Endothelial cell of umbilical vein (primary cell): ENCODE measurements at places on chromosomes 12 and 14. TPM values are rescaled to one million over a fixed set of nuclear protein-coding genes. Genes with fewer than 3 reads are reported as not detected.
A peak's percentile ranks its signal among the peaks of the same experiment; 100 is the strongest.

GRCh38 chr14:42316693-42317092 is 710.0 kb downstream of the LRFN5 start:
- H3K36me3 ChIP-seq, result no peaks in the 10 kb centered on the region
- no peak overlapping the region for H3K27ac ChIP-seq
- H3K4me3 ChIP-seq, result no peak overlapping the region
- DNase-seq, result no peak

DNA sequence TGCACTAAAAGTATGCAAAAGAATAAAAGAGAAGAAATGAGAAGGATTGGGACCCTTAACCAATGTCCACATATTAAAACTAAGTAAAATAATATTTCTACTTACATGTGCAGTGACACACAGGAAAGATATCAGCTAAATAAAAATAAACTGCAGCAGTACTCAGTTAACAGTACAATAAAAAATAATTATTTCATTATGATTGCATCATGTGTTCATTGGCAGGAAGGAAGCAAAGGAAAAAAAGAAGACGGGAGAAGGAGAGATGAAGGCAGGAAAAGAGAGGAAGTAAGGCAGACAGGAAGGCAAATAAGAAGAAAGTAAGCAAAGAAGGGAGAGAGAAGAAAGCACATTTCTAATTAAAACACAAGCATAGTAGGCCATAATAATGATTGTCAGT is 33.0 kb downstream of the RASSF9 start:
- peaks cover 8% of the 10 kb centered on the region for H3K4me1 ChIP-seq
- no peak overlapping the region for H3K27ac ChIP-seq
- H3K36me3 ChIP-seq, result no peaks in the 10 kb centered on the region
- peak; percentile 24 for DNase-seq

- no peak overlapping the region for H3K27ac ChIP-seq
- no peaks in the 10 kb centered on the region for H3K4me1 ChIP-seq
- H3K27me3 ChIP-seq, result peaks cover 8% of the 10 kb centered on the region
- no peaks in the 10 kb centered on the region for H3K36me3 ChIP-seq
Measured at GRCh38 chr14:76125511-76125910, 26.2 kb upstream of the GPATCH2L start.

- no peak overlapping the region for H3K4me3 ChIP-seq
- no peak overlapping the region for H3K27ac ChIP-seq
- peaks cover 100% of the 10 kb centered on the region for H3K27me3 ChIP-seq
- no peaks in the 10 kb centered on the region for H3K36me3 ChIP-seq
- no peaks in the 10 kb centered on the region for H3K4me1 ChIP-seq
Measured at GRCh38 chr14:36654794-36655381, 6.8 kb upstream of the PAX9 start.

GRCh38 chr12:23376238-23376637 is 573.2 kb downstream of the SOX5 start:
- no peaks in the 10 kb centered on the region for H3K4me1 ChIP-seq
- DNase-seq, result peak; percentile 12
- no peak overlapping the region for H3K4me3 ChIP-seq
- no peak overlapping the region for H3K27ac ChIP-seq

- no peak overlapping the region for H3K27ac ChIP-seq
- no peaks in the 10 kb centered on the region for H3K27me3 ChIP-seq
- H3K4me3 ChIP-seq, result no peak overlapping the region
- no peaks in the 10 kb centered on the region for H3K36me3 ChIP-seq
- DNase-seq, result no peak
Measured at GRCh38 chr14:43165651-43166050, 1341.4 kb downstream of the FSCB start.

- no peak overlapping the region for H3K4me3 ChIP-seq
- DNase-seq, result no peak
- H3K36me3 ChIP-seq, result no peaks in the 10 kb centered on the region
- H3K27me3 ChIP-seq, result peaks cover 68% of the 10 kb centered on the region
Measured at GRCh38 chr14:28764257-28765160, 2.1 kb upstream of the FOXG1 start.

GRCh38 chr14:47277703-47278102 is 397.7 kb downstream of the MDGA2 start:
- H3K27me3 ChIP-seq, result no peaks in the 10 kb centered on the region
- no peak overlapping the region for H3K27ac ChIP-seq
- DNase-seq, result peak; percentile 7
- H3K4me3 ChIP-seq, result no peak overlapping the region
- H3K36me3 ChIP-seq, result no peaks in the 10 kb centered on the region

- H3K27ac ChIP-seq, result no peak overlapping the region
- no peaks in the 10 kb centered on the region for H3K36me3 ChIP-seq
- no peaks in the 10 kb centered on the region for H3K27me3 ChIP-seq
- H3K4me3 ChIP-seq, result no peak overlapping the region
- H3K4me1 ChIP-seq, result no peaks in the 10 kb centered on the region
Measured at GRCh38 chr14:84237881-84238280, 1292.1 kb upstream of the FLRT2 start.

DNA sequence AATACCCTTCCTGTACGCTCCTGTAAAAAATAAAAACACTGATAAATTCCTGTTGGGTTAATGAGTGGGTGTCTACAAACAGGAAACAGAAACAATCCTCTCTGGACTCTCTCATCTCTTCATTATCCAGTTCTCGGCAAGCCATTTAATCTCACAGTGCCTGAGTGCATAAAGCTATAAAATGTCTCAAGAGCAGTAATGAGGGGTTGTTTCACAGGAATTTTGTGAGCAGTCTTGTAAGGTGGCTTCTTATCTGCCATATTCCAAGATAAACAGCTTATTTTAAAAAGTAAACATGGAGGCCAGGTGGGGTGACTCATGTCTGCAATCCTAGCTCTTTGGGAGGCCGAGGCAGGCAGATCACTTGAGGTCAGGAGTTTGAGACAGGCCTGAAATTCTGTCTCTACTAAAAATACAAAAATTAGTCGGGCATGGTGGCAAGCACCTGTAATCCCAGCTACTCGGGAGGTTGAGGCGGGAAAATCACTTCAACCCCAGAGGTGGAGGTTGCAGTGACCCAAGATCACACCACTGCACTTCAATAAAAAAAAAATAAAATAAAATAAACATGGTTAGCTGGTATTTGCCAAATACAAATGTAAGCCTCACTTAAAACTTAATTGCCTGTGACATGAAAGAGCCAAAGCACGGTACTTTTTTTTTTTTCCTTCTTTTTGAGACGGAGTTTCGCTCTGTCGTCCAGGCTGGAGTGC is 54.0 kb downstream of the CLIP1 start:
- peak overlapping the region; percentile 57 for H3K27ac ChIP-seq
- peaks cover 31% of the 10 kb centered on the region for H3K4me1 ChIP-seq
- DNase-seq, result peak; percentile 39

DNA sequence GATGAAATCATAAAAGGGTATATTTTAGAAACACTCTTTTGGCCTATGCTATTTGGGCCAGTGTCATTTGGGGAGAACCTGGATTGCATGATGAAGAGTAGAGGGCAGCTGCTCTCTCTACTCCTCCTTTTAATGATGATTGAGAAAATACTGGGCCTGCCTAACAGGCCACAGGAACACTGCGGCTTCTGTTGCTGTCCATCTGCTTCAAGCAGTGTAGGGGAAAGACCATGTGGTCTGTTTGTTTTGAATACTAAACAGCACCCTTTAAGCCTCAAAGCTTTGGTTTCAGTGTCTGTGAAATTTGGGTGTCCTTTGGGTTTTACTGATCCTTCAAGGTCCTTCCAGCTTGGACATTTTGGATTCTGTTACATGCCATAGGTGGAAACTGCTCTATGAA is 78.0 kb downstream of the TTC6 start:
- H3K27me3 ChIP-seq, result peaks cover 3% of the 10 kb centered on the region
- no peaks in the 10 kb centered on the region for H3K4me1 ChIP-seq
- no peak overlapping the region for H3K27ac ChIP-seq
- no peak overlapping the region for H3K4me3 ChIP-seq
- H3K36me3 ChIP-seq, result no peaks in the 10 kb centered on the region

DNA sequence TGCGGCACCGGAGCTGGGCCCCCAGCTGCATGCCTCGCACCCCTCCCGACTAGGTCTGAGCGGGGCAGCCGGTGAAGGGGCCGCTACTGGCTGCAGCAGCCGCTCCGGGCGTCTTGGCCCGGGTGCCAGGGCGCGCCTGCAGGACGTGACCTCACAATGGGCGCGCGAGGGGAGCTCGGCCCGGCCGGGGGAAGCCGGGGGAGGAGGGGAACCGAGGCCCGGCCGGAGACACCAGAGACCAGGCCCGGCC is 353 bp downstream of the BAG5 start:
- H3K27ac ChIP-seq, result peak overlapping the region; percentile 94
- peak overlapping the region; percentile 97 for H3K4me3 ChIP-seq

DNA sequence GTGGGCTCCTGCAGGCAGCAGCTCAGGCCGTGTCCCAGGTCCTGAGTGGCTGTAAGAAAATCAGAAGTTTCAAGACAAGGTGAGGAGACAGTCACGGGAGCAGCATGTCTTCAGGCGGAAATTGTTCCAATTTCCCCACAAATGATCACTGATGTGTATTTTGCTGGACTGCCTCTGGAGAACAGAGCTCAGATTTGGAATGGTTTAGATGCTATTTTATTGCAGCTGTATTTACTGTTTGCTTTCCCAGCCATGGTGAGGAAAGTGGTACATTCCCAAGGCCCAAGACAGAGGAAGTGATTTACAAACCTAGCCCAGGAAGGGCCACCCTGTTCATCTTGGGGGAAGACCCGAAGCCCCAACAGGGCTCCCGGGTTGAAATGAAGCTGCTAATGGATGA is 195.6 kb downstream of the CHST11 start:
- H3K36me3 ChIP-seq, result no peaks in the 10 kb centered on the region
- no peaks in the 10 kb centered on the region for H3K27me3 ChIP-seq
- no peak for DNase-seq
- H3K4me1 ChIP-seq, result no peaks in the 10 kb centered on the region
- no peak overlapping the region for H3K4me3 ChIP-seq

DNA sequence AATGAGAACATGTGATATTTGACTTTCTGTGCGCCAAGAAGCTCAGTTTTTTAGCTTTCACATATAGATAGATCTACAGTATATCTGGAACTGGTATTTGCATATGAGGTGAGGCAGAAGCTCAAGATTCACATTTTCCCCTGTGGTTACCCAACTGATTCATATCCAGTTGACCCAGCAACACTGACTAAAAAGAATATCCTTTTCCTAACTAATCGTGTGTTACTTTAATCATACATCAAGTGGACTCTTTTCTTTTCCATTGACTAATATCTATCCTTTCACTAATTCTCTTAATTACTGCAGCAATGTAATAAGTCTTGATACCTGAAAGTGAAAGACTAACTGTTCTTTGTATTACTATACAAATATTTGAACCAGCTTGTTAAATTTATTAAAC is 236.1 kb downstream of the AEBP2 start:
- H3K4me1 ChIP-seq, result no peaks in the 10 kb centered on the region
- no peaks in the 10 kb centered on the region for H3K36me3 ChIP-seq
- no peak for DNase-seq
- H3K27me3 ChIP-seq, result no peaks in the 10 kb centered on the region
- H3K27ac ChIP-seq, result no peak overlapping the region

DNA sequence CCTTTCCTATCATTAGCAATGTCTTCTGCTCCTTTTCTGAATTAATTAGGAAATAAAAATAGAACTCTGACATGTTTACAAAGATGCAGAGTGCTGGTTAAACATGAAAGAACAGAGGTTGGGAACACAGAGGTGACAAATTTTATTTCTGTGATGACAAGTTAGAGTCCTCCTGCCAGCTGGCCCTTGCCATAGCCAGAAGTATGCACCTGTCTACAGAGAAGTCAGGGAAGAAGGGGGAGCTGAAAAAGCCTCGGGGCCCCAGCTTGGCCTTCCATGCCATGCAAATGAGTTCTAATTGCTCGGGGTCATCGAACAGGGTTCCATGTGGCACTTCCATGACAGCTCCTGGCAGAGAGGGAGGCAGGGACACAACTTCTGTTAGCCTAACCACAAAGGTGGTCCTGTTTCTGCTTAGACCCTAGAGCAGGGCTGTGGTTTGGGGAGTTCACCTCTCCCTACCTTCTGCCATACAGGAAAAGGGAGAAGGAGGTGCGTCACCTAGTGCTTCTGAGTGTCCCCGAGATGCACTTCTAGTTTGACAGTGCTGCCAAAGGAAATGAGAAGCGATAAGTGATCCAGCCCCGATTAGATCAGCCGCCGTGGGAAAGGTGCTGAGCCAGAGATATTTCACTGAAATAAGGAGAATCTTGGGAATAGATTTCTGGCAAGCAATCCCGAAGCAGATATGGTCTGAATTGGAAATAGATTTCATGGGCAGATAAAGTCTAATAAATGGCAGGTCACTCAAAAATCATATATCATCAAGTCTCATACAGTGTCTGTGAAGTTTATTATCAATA is 155.8 kb upstream of the FOXN3 start:
- no peaks in the 10 kb centered on the region for H3K4me1 ChIP-seq
- DNase-seq, result no peak
- no peak overlapping the region for H3K4me3 ChIP-seq
- no peaks in the 10 kb centered on the region for H3K36me3 ChIP-seq

GRCh38 chr12:1529228-1529861 is 65.0 kb downstream of the FBXL14 start:
- no peaks in the 10 kb centered on the region for H3K4me1 ChIP-seq
- no peaks in the 10 kb centered on the region for H3K36me3 ChIP-seq
- peaks cover 50% of the 10 kb centered on the region for H3K27me3 ChIP-seq
- H3K27ac ChIP-seq, result no peak overlapping the region

DNA sequence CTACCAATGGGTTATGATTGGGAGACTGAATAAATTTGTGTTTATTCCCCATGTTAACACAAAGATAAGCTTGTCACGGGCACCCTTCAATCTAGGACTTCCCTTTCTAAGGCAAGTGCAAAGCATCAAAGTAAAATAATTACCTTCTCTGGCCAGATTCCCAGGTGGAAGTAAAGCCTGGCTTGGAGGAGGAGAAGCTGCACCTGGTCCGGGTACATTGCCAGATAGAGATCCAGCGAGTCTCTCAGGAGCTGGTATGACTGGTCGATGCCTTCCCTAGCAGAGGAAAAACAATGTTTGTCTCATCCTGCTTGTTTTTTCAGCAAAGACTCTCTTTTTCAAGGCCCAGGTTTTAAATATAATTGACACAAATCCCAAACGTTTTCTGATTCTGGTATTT is 24.9 kb downstream of the FBXO21 start:
- H3K36me3 ChIP-seq, result peaks cover 41% of the 10 kb centered on the region
- H3K27ac ChIP-seq, result no peak overlapping the region

GRCh38 chr12:51013441-51013840 is 12.7 kb downstream of the SLC11A2 start:
- no peak overlapping the region for H3K4me3 ChIP-seq
- no peaks in the 10 kb centered on the region for H3K4me1 ChIP-seq
- H3K36me3 ChIP-seq, result no peaks in the 10 kb centered on the region
- no peak overlapping the region for H3K27ac ChIP-seq
- no peak for DNase-seq
- H3K27me3 ChIP-seq, result no peaks in the 10 kb centered on the region

The C14orf39 gene
- total RNA-seq, result not detected in 2 replicates

The ZFHX2 gene
- 2.0 and 2.3 TPM in 2 replicates for total RNA-seq

The DCTN2 gene
- 157 and 161 TPM in 2 replicates for total RNA-seq

The DNAI7 gene
- total RNA-seq, result not detected in 2 replicates

The KRT78 gene
- not detected in 2 replicates for total RNA-seq
